Hematopoietic multipotent progenitor cell (in vitro differentiated cells): ENCODE measurements at places on chromosomes 5 and 9. TPM values are rescaled to one million over a fixed set of nuclear protein-coding genes. Genes with fewer than 3 reads are reported as not detected.

The ARL10 gene
- 17.8 TPM for total RNA-seq

GRCh38 chr5:180718810-180719453 is 20.9 kb downstream of the OR2Y1 start:
- DNase-seq = peak; percentile 57

GRCh38 chr5:1167728-1168709 is 33.4 kb upstream of the SLC6A19 start:
- DNase-seq = peak; percentile 53

The IFNA1 gene
- total RNA-seq = not detected

GRCh38 chr9:92098638-92099037 is 16.6 kb downstream of the SPTLC1 start:
- no peak for DNase-seq

- DNase-seq = no peak
Observed at GRCh38 chr9:129437626-129438323, 183.1 kb downstream of the C9orf50 start.

The ANGPTL2 gene
- total RNA-seq = under 0.01 TPM

DNA sequence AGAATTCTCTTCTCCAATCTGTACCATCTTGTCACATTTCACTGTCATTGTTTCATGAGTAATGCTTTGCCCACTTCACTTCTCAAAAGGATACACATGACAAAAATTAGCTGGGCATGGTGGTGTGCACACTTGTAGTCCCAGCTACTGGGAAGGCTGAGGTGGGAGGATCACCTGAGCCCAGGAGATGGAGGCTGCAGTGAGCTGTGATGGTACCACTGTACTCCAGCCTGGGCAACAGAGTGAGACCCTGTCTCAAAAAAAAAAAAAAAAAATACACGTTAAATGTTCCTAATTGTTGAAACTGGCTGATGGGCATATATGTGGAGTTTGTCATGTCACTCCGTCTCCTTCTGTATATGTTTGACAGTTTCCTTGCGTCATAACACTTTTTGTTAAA is 36.3 kb upstream of the HSD17B3 start:
- no peak for DNase-seq

- no peak for DNase-seq
Observed at GRCh38 chr9:87718852-87719612, 6.9 kb upstream of the CTSL start.

The NELFB gene
- total RNA-seq = 72.7 TPM

DNA sequence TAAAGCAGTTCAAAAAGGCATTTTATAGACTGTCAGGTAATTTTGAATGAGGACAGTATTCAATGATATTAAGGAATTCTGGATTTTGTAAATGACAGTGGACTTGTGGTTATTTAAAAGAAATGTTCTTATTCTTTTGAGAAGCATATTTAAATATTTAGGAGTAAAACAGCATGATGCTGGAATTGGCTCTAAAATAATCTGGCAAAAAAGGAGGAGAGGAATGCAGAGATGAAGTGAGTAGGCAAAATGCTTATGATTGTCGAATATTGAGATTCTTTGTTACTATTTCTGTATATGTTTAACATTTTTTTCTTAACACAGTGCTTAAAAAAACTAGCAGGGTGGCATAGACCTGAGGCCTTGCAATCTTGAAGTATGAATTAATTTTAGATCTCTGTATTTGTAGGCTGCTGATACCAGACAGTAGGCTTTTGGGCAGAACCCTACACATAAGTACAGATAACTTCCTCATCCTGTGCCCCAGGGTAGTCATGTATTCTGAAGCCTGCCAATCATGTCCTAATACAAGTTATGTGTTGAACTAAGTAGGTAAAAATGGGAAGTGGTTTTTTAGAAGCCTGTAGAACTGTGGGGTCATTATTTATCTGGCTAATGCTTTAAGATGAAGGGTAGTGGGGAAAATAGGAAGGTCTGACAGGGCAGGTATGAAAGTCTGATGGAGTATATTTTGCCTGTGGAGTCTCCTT is 9.4 kb downstream of the CD180 start:
- DNase-seq = no peak

GRCh38 chr9:70525519-70525918 is 111.1 kb upstream of the KLF9 start:
- DNase-seq = no peak

GRCh38 chr5:63081402-63081801 is 502.8 kb downstream of the LRRC70 start:
- no peak for DNase-seq
